ENCODE measurements at places on chromosomes 12 and 14.

GRCh38 chr14:77955816-77956484 lies 156.0 kb downstream of the ADCK1 start:
- DNase-seq, result no peak

DNA sequence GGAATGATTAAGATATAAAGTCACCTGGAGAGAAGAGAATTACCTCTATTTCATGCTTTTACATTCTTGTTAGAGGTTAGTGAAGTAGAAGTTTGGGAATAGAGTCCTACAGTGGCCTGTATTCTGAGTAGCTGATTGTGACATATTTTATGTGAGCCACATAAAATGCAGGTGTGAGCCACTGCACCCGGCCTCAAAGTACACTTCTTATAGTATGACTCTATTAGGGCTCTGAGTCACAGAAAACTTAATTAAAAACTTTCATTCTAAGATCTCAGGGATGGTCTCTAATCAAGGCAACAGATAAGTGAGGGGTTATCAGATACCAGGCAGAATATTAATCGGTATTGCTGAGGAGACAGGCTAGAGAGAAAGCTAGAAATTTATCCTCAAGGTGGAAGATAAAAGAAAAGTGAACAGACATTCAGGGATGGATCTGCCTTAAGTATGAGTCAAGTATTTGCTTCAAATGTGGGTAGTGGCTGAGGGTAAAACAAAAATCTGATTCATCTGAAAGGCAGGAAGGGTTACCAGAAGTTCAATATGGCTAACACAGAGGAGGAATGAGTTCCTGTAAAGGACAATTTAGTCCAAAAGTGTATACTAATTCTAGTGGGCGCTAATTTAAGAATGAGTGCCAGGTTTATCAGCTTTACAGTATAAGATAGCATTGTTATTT lies 5.5 kb upstream of the G2E3 start:
- no peak for DNase-seq

DNA sequence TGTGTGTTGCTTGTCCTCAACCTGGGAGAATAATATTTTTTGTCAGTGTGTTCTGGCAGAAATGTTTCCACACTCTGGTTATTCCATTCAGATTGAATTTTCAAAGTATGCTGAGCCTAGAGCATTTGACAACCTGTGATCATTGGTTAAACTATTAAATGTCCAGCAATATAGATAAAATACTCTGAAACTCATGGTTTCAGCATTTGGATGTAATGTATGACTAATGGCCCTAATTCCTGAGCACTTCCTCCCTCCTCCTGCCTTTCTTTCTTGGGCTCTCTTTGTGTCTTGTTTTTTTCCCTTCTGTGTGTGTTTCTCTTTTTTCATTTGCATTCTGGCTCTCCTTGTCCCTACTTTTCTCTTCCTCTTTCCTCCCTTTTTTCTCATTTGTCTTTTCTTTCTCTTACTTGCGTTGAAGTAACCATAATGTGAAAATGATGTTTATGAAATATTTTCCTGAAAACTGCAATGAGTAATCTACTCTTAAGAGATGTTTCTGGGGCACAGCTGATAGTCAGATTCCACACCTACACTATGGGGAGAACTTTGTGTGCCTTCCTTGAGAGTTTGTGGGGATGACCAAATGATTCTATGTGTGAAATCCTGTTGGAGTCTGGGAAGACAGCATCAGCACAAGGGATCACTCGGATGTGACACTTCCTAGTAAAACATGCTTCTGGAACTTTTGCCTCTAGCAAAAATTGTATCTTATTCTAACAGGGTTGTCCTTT lies 74.6 kb downstream of the FRMD6 start:
- no peak for DNase-seq

- DNase-seq, result no peak
Measured at GRCh38 chr12:71448150-71448581, 8.6 kb downstream of the LGR5 start.

GRCh38 chr12:116233669-116234068 lies 43.8 kb downstream of the MED13L start:
- DNase-seq, result no peak

DNA sequence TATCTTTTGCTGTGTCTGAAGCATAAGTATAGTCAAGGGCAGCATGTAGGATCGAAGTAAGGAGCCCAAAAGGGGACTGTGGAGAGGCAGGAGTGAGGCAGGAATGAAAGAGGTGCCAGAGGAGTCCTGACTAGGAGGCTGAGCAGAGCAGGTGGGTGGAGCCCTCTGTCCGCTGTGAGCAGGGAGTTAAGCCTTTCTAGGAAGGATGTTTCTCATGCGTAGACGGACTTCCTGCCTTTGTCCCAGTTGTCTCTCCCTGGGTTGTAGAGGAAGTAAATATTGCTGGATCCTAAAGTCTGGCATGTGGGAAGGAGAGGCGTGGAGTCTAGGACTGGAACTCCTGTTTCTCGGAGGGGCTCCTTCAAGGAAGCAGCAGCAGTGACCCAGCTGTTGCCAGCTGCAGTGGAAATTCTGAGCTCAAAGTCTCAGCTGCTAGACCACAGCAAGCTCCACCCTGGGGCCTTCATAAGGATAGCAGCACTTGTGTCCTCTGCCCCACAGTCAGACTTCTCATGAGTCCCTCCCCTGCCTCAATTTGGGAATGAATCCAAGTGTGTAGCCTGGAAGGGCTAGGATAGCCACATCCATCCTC lies 44.0 kb downstream of the RBMS2 start:
- no peak for DNase-seq

- DNase-seq, result no peak
Measured at GRCh38 chr14:100292301-100292775, 13.9 kb downstream of the SLC25A29 start.
